ENCODE measurements at places on chromosomes 3 and 15. TPM values are rescaled to one million over a fixed set of nuclear protein-coding genes. Genes with fewer than 3 reads are reported as not detected.

KNG1 gene
- total RNA-seq: 0.23 TPM

CD96 gene
- 2.2 TPM for total RNA-seq

GPR160 gene
- 0.94 TPM for total RNA-seq

ARRDC4 gene
- total RNA-seq: 13.2 TPM

ZDHHC19 gene
- 0.24 TPM for total RNA-seq

TTLL13 gene
- not detected for total RNA-seq

RMDN3 gene
- 35.6 TPM for total RNA-seq

GPR176 gene
- total RNA-seq: 1.9 TPM

AGBL1 gene
- total RNA-seq: not detected

MIX23 gene
- total RNA-seq: 8.0 TPM

DNA sequence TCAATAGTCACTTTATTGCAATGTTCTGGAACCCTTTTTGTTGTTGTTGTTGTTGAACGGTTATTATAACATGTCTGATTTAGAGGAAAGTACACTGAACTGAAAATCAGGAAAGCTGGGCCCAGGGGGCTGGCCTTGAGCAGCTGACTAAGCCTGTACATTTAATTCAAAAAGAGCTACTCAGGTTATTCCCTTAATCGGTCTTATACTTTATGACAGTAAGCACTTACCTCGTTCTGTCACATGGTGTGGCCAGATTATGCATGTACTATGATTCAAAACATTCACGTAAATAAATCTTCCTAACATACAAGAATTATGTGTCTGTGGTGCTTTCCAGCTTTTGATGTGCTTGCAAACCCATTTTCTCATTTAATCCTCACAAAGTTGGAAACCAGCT, 382.5 kb upstream of the TPRG1 start:
- no peak for DNase-seq
- no peak overlapping the region for H3K27ac ChIP-seq
- no peaks in the 10 kb centered on the region for H3K27me3 ChIP-seq
- H3K4me1 ChIP-seq: no peaks in the 10 kb centered on the region
- no peak overlapping the region for H3K4me3 ChIP-seq

GRCh38 chr3:78878011-78878410, 889.8 kb downstream of the ROBO1 start:
- no peaks in the 10 kb centered on the region for H3K36me3 ChIP-seq
- no peaks in the 10 kb centered on the region for H3K27me3 ChIP-seq
- H3K27ac ChIP-seq: no peak overlapping the region
- no peak for DNase-seq
- no peak overlapping the region for H3K4me3 ChIP-seq

DNA sequence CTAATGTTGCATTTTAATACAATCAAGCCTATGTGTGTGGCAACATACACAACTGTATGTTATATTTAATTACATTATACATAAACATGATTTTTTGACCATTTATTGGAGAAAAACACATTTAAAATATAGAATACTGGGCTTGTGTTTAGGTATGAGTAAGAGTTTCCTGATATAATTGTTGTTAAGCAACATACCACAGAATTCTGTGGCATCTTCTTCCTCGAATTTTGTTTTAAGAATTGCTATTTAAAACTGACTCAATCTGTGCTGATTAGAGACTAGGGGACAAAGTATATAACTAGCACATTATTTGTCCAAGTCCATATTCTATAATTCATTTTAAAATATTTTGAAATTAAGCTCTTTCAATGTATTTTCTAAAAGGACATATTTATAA, 376.8 kb upstream of the THBS1 start:
- no peak for DNase-seq
- H3K36me3 ChIP-seq: no peaks in the 10 kb centered on the region

DNA sequence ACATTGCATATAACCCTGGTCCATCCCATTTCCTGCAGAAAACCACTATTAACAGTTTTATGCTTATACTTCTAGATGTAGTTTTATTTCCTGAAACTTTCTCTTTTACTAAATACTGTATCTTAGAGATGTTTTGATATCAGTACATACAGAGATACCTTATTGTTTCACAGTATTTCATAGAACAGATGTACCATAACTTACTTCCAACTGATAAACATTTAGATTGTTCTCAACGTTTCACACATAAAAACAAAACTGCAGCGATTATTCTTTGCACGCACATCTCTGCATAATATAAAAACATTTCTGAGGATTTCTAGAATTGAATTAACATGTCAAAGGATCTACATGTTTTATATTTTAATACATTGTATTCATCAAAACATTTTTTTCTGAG, 2.6 kb downstream of the ZNF80 start:
- no peaks in the 10 kb centered on the region for H3K27me3 ChIP-seq
- H3K4me3 ChIP-seq: no peak overlapping the region
- no peaks in the 10 kb centered on the region for H3K4me1 ChIP-seq
- DNase-seq: no peak

- H3K27me3 ChIP-seq: no peaks in the 10 kb centered on the region
- H3K4me1 ChIP-seq: peaks cover 11% of the 10 kb centered on the region
- H3K36me3 ChIP-seq: no peaks in the 10 kb centered on the region
- H3K27ac ChIP-seq: peak overlapping the region; percentile 27
Observed at GRCh38 chr3:172203522-172204258, 164.3 kb downstream of the FNDC3B start.

DNA sequence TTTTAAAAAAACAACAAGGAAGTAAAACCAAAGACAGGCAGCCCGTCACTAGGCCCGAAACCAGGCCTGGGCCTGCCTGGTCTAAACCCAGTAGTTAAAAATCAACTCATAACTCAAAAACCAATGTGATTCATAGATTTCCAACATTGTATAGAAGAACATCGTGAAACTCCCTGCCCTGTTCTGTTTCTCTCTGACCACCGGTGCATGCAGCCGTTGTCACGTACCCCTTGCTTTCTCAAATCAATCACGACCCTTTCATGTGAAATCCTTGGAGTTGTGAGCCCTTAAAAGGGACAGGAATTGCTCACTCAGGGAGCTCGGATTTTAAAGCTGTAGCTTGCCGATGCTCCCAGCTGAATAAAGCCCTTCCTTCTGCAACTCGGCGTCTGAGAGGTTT, 89.5 kb downstream of the DCLK3 start:
- H3K27ac ChIP-seq: no peak overlapping the region
- H3K36me3 ChIP-seq: no peaks in the 10 kb centered on the region
- no peak for DNase-seq
- no peaks in the 10 kb centered on the region for H3K4me1 ChIP-seq

GRCh38 chr3:129554356-129555152, 11.6 kb downstream of the H1-8 start:
- H3K27me3 ChIP-seq: no peaks in the 10 kb centered on the region
- no peak for DNase-seq
- H3K36me3 ChIP-seq: no peaks in the 10 kb centered on the region
- H3K4me3 ChIP-seq: no peak overlapping the region
- H3K4me1 ChIP-seq: peaks cover 16% of the 10 kb centered on the region
- H3K27ac ChIP-seq: peak overlapping the region; percentile 64

GRCh38 chr15:69132977-69133861, 27.2 kb upstream of the GLCE start:
- H3K4me3 ChIP-seq: no peak overlapping the region
- H3K4me1 ChIP-seq: no peaks in the 10 kb centered on the region
- no peaks in the 10 kb centered on the region for H3K27me3 ChIP-seq
- no peak overlapping the region for H3K27ac ChIP-seq
- no peaks in the 10 kb centered on the region for H3K36me3 ChIP-seq

DNA sequence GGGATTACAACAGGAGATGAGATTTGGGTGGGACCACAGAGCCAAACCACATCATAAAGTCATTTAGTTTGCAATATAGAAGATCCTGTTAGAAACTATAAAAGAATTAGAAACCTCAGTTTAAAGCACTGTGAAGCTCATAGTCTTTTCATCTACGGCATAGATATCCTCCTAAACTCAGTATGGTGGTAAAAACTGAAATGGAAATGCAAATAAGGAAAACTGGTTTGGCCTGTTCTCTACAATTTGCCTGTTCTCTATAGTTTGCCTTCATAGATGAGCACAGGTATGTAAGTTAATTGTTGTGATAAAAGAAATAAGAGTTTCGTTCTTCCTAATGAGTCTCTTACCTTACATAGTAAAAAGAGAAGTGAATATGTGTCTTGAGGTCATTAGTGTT, 331.6 kb upstream of the ARL6 start:
- H3K4me1 ChIP-seq: no peaks in the 10 kb centered on the region
- no peaks in the 10 kb centered on the region for H3K36me3 ChIP-seq
- DNase-seq: no peak
- no peak overlapping the region for H3K27ac ChIP-seq

- H3K4me1 ChIP-seq: peaks cover 6% of the 10 kb centered on the region
- no peak overlapping the region for H3K27ac ChIP-seq
- no peak overlapping the region for H3K4me3 ChIP-seq
- no peaks in the 10 kb centered on the region for H3K27me3 ChIP-seq
Observed at GRCh38 chr3:32959371-32959770, 7.9 kb downstream of the CCR4 start.

DNA sequence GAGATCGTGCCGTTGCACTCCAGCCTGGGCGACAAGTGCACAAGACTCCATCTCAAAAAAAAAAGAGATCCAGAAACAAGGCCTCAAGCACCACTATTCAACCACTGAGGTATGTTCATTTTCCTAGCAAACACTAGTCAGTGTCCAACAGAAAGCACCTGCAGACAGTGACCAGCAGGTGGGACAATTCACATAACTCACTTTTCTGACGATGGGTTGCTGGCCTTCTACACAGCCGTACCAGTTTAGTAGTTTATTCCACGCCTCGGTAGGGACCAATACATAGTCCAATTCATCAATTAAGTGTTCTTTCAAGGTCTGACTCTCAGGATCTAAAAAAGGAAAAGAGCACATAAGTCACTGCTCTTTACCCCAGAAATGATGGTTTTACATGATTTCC, 12.4 kb downstream of the USP4 start:
- no peaks in the 10 kb centered on the region for H3K36me3 ChIP-seq
- no peak overlapping the region for H3K27ac ChIP-seq
- no peaks in the 10 kb centered on the region for H3K27me3 ChIP-seq
- DNase-seq: no peak
- H3K4me1 ChIP-seq: no peaks in the 10 kb centered on the region

DNA sequence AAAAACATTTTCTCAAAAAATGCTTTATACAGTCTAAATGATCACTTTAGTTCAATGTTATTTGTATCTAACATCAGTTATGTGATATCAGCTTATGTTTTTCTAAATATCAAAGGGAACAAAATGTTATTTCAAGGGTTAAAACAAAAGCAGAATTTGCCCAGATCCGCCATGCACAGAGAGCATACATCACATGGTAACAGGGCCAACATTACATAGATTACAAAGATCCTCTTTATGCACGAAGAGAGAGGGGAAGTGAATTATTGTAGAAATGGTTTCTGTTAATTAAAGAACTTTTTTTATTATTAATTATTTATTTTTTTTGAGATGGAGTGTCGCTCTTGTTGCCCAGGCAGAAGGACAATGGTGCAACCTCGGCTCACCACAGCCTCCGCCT, 100.8 kb upstream of the MME start:
- H3K4me3 ChIP-seq: no peak overlapping the region
- no peak overlapping the region for H3K27ac ChIP-seq
- no peaks in the 10 kb centered on the region for H3K27me3 ChIP-seq
- no peaks in the 10 kb centered on the region for H3K36me3 ChIP-seq

DNA sequence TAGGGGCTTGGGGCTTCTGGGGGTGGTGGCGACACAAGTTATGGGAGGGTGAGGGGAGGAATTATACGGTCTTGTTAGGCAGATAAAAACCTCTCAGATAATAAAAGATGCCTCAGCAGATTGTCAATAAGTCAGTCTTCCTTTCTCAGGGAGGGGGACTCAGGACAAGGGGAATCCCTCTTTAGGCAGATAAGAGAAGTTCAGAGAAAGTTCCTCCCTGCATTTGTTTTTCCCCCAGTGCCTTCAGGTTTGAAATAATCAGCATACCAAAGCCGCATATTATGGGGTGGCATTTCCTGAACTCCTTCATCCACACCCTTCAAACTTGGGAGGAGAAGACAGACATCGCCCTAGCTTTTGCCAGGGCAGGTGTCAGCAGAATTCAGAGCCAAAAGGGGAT, 8.5 kb downstream of the PPCDC start:
- no peaks in the 10 kb centered on the region for H3K36me3 ChIP-seq
- no peak for DNase-seq
- peaks cover 9% of the 10 kb centered on the region for H3K4me1 ChIP-seq
- no peaks in the 10 kb centered on the region for H3K27me3 ChIP-seq
- no peak overlapping the region for H3K4me3 ChIP-seq

DNA sequence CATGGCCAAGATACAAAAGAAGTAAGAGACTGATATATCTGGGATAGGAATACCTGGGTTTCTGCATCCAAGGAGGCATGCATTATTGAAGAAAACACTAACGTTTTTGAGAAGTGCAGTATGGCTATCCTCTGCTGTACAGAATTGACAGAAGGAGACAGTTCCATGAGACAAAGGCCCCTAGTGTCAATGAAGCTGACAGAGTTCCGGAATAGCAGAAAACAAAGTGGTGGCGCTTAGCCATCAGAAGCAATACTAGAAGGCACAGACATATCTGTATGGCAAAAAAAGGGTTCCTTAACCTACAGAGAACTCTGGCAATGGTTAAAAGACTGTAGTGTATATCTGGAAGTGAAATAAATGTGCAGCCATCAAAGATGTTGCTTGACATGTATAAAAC, 77.8 kb downstream of the VGLL3 start:
- no peaks in the 10 kb centered on the region for H3K36me3 ChIP-seq
- H3K4me1 ChIP-seq: no peaks in the 10 kb centered on the region
- no peak overlapping the region for H3K27ac ChIP-seq
- no peak for DNase-seq
- H3K4me3 ChIP-seq: no peak overlapping the region

DNA sequence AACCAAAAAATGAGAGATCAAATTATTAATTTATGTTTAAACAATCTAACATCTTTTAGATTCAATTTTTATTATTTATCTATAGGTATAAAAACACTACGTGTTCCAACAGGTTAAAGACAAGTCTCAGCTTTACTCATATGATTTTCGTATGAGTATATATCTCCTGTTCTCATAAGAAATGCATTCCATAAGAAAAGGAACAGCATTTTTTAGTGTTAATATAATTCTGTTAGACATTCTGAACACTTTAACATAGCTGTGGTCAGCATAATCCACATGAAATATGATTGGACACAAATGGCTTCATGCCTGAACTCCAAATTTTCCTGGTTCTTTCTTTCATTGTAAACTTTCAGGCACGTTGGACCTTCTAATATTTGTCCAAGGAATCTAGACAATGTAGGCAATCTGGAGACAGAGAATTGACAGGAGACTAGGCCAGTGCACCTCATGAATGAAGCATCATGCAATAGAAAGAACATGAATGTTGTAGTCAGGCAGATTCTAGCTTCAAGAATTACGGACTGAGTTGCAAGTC, 1122.0 kb upstream of the ALCAM start:
- H3K36me3 ChIP-seq: no peaks in the 10 kb centered on the region
- no peaks in the 10 kb centered on the region for H3K27me3 ChIP-seq
- H3K27ac ChIP-seq: no peak overlapping the region
- H3K4me3 ChIP-seq: no peak overlapping the region
